ENCODE measurements at places on chromosomes 3 and 15.

DNA sequence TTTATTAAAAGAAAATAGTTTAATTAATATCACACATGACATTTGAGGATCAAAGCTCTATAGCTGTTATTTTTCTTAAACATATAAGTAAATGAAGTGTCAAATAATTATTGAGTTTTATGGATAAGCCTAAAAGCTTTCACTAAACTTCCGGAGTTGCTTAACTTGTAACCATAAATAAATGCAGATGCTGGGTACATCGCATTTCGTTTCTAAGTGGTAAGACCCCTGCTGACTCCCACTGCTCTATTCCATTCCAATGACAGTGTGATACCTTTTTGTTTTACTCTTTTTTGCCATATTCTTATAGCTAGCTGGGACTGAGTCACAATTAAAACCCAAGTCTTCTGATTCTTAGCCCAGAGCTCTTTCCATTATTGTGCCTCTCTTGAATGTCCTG, 411.1 kb downstream of the SOX2 start:
- DNase-seq, result no peak

DNA sequence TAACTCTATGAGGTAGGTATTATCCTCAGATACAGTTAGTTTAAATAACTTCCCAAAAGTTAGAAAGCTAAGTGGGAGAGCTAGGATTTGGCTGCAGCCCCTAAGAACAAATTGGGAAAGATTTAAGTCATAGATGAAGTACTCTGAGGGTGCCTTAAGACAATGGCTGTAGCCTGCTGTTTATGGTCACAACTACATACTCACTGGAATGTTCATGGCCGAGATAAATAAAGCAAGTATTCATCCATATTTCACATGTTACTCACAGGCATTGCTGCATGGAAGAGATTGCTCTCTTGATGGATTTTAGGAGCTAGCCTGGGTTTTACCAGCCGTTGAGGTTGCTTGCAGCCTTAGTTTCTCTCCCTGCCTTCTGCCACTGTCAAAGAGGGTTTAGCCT, 145.0 kb downstream of the CMSS1 start:
- DNase-seq, result no peak

DNA sequence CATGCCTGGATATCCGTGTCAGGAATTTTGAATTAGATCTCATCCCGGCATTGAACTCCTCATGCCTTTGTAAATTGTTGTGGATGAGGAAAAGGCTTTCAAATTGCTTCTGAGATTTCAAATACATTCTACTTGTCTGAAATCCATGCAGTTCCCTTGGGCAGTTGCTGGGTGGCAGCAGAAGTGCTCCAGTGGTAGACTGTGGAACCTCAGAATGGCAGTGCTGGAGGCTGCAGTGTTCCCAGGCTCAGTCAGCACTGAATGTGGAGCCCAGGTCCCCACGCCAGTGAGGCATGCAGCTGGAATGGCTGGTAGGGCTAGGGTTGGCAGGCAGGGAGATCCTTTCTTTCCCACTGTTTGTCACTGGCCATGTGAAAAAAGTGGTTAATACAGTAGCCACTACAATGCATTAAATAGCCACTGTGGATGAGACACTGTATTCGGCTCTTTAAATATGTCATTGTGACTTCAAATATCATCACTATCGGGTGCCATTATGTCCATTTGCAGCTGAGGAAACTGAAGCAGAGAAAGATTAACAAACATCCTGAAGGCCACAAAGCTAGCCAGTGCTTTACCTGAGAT, 98.6 kb downstream of the TPRG1 start:
- peak; percentile 58 for DNase-seq

DNA sequence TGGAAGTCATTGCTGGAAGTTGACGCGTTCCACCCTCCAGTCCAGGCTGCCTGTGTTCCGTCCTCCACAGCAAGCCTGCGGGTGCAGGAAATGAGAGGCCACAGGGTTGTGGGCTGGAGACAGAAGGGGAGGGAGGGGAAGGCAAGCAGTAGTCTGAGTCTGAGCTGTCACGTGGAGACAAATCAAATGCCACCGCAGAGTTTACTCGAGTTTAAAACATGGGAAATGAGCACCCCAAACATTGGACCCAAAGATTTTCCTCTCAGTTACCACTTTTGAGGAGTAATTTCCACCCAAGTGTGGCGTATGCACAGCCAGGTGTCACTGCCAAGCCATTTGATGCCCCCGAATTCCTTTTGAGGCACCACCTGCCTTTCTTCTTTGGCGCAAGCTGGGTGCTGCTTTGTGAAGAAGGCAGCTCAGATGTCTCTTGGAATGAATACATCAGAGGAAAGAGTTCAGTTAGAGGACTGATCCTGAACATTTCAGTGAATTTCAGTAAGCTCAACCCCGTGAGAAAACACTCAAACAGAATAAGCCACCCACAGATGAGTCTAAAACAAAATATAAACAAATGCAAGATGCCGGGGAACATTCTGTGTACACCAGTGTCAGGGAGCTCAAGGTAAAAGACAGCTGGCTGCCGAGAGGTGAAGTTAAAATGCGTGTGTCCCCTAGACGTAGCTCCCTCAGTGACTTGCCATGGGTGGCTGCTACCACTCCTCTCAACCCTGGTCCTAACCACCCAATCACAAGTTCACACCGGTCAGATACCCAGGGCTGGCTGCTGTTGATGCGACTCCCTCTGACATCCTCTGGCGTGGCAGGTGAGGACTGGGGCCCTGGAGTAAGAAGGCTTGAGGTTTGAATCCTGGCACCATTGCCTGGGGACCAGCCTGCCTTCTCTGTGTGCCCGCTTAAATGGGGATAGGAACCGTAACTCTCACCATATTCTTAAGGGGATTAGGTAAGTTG, 203.8 kb downstream of the UACA start:
- no peak for DNase-seq

DNA sequence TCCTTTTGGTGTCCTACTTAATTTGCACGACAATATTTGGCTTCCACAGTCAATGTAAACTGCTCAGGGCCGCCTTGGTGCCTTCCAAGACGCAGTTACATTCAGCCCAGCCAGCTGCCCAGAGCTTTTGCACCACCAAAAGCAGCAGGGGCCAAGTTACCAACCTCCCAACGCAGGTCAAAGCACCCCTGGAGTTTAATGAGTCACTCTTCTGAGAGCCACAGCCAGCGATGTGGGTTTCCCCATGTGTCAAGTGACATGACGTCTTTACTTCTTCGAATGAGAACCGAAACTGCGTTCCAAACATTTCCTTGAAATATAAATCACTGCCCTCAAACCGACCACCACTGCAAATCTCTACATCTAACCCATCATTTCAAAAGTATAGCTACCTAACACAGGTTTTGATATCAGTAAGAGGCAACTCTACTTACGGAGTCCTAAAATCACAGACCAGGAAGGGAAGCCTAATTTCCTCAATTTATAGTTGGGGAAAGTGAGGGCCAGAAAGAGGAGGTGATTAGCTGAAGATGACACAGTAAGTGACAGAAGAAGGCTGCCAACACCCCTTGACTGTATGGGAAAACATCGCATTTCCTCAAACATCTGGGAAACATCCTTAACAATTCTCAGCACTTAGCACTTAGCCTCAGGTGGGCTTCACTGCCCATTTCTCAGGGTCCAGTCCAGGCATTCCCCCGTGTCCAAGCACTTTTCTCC, 24.5 kb downstream of the MB21D2 start:
- no peak for DNase-seq

DNA sequence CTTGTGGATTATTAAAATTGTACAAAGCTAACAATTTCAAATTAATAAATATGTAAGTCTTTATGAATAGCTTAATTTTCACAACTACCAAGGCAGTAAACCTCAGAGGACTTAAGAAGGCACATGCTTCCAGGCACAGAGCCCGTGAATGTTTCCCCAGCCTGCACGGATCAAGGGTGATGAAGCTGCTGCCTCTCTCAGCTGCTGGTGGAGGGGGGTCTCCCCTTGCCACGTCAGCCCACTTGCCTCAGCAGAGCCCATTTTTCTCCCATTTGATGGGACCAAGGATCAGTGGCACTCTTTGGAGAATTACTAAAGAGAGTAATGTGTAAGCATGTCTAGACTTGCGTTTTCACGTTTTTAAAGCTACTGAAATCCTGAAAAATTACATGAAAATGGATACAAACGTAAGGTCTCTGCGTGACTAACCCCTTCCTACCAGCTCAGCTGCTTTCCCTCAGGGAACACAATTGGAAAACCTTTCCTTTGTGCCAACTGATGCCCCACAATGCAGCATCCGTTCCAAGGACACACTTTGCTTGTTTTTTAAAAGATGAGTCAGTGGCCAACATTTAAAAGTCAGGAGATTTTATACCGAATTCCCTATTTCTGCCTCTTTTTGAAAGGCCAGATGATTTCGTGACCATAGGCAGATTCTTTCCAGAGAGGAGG, 494.1 kb downstream of the GABRG3 start:
- no peak for DNase-seq

All from LNCaP clone FGC (cell line).